ENCODE measurements at places on chromosomes 5 and 9.

DNA sequence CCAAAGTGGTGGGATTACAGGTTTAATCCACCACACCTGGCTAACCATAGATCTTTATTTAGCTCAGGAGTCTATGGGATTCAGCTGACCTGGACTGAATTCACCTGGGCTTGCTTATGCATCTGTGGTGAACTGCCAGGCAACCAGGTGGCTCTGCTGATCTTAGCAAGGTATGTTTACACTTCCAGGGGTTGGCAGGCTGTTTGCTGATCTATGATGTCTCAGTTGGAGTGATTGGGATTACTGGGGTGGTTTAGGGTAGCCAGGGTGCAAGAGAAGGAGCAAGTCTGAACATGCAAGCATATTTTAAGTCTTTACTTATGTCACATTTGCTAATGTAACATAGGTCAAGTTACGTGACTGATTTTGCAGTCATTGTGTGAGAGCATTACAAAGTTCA is 63.6 kb upstream of the JAK2 start:
- no peak for DNase-seq

DNA sequence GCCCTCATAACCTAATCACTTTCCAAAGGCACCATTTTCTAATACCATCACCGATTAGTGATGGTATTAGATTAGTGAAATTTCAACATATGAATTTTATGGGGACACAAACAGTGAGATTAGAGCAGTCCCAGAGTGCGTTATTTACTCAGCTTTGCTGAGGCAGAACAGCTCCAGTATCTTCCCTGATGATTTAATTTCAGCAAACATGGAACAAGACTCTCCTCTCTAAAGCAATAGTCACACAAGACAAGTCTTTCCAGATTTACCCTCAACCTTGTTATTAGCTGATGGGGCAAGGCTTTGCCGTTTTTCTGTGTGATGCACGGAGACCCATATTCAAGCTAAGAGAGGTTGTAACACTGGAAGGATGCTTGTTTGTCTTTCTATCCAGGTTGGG is 333.4 kb downstream of the FBXL7 start:
- no peak for DNase-seq

DNA sequence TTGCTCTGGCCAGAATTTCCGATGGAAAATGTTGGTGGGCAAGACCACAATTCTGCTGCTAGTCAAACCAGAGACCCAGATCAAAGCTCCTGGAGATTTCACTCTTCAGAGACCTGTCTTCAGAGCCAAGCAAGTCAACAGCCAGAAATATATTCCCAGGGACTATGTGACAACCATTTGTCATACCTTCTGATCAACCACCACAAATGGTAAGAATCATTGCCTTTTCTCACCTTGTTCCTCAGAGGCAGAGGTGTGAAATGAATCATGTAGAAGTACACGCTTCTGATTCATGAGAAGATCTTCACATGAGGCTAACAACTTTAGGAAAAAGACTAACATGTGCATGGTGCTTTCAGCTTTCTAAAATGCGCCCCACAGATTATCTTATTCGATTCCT is 53.5 kb downstream of the SUSD1 start:
- DNase-seq = no peak

DNA sequence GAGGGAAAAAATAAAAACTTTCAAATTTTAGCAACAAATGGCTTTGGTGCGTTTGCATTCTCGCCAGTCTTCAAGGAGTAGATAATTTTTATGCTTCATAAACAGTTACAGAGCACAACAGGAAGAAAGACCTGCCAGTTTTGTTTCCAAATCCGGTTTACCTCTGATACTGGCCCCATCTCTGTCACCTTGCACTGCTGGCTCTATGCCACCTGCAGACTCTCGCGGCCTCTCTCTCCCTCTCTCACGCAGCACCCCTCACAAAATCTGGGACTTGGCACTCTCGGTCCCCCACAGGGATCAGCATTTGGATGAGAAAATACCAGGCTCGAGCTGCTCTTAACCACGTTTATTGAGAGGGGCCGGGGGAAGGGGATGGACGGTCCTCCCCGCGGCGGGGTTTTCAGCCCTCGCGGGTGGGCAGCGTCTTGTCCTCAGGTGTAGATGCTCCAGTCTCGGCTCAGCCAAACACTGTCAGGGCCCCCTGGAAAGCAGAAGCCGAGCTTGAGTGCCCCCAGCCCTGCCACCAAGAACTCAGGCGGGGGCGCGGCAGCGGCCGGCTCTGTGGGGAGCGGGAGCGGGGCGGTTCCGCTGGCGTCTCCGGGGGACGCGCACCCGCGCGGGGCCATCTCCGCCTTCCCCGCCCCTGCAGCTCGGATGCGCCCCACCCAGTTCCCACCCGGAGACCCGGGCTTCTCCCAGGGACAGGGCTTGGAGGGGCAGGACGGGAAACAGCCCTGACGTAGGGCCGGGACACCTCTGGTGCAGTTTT is 1.3 kb downstream of the SCGB3A1 start:
- DNase-seq = no peak

DNA sequence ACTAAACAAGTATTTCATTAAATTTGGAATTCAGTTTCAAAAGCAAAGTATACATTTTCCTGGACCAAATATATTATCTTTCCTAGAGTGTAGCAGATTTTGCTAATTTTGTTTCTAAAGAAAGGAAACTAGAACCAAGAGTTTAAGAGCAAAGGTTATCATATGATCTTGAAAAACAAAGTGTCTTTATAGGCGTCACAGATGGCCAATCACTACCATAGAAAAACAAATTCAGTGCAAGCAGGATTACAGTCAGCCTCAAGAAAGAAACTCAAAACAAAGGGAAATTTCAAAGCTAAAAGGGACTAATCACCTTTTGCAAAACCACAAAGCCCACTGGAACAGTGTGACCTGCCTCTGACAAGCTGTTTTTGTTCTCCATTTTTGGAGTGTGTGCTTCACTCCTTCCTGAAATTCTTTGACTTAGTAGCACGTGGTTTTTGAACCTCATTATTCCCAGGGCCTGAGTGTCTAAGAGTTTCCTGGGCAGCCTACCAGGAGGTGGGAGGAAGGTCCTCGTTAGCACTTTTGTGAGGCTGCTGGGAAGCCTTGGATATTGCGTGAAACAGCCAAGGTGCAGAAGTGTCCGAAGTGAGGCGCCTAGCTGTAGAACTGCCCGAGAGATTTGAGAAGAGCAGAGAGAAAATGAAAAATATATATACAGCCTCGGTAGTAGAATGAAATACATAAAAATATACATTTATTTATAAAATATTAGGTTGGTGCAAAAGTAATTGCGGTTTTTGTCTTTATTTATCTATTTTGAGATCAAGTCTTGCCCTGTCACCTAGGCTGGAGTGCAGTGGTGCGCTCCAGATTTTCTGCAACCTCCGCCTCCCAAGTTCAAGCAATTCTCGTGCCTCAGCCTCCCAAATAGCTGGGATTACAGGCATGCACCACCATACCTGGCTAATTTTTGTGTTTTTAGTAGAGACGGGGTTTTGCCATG is 246.1 kb downstream of the MARCHF11 start:
- DNase-seq = no peak

DNA sequence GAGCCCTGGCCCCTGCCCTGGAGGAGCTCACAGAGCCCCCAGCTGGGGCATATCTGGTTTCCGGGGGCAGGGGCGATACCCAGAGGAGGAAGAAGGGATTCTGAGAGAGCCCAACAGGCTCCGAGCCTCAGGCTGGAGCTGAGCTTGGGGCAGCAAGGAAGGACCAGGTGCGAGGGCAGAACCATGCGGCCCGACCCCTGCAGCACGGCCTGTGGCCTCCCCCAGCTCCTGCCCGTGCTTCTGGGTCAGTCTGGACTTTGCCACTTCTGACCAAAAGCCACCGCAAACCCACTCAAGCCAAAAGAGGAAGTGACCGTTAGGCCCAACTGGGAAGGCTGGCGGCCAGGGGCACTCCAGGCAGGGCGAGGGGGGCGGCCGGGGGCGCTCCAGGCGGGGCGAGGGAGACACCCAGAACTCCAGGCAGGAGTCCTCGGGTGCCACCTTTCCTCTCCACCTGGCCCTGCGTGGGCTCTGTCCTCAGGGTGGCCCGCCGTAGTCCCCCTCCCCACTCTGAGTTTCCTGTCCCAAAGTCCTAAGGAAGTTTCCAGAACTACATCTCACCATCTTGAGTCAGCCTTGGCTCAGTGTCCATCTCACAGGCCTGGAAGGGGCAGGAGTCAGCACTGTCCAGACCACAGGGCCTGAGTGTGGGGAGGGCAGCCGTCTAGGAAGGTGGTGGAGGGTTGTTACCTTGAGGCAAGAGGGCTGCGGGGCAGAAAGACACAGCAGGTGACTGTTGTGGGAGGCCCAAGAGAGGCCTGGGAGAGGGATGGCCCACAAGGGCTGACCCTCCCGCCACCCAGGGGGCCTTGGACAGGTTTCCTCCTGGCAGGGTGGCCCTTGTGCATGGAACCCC is 946 bp upstream of the LTC4S start:
- DNase-seq = no peak

- DNase-seq = no peak
These were observed 610.5 kb downstream of the ACTL7B start for GRCh38 chr9:108245331-108245730.

- no peak for DNase-seq
These were observed 417.0 kb downstream of the ARHGEF28 start for GRCh38 chr5:74042959-74043358.

- no peak for DNase-seq
These were observed 118.6 kb downstream of the ZSWIM6 start for GRCh38 chr5:61450493-61451279.

DNA sequence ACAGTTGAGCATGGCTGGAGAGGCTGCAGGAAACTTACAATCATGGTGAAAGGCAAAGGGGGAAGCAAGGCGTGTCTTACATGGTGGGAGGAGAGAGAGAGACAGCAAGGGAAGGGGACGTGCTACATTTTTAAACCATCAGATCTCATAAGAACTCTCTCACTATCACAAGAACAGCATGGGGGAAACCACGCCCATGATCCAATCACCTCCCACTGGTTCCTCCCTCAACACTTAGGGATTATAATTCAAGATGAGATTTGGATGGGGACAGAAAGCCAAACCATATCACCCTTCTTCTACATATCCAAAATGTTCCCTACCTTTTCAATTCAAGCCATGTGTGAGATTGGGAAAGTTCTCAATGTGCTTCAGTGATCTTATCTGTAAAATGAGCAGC is 22.9 kb upstream of the GLRX start:
- no peak for DNase-seq

DNA sequence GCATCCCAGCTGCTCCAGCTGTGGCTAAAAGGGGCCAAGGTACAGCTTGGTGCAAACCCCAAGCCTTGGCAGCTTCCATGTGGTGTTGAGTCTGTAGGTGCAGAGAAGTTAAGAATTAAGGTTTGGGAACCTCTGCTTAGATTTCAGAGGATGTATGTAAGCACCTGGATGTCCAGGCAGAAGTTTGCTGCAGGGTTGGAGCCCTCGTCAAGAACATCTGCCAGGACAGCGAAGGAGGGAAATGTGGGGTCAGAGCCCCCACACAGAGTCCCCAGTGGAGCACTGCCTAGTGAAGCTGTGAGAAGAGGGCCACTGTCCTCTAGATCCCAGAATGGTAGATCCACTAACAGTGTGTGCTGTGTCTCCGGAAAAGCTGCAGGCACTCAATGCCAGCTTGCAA is 236.2 kb upstream of the ADRA1B start:
- no peak for DNase-seq

- no peak for DNase-seq
These were observed 27.0 kb upstream of the ALDOB start for GRCh38 chr9:101462558-101462957.

GRCh38 chr9:21039302-21039701 is 7.9 kb upstream of the HACD4 start:
- DNase-seq = no peak

GRCh38 chr9:18684593-18685317 is 210.8 kb downstream of the ADAMTSL1 start:
- DNase-seq = no peak

DNA sequence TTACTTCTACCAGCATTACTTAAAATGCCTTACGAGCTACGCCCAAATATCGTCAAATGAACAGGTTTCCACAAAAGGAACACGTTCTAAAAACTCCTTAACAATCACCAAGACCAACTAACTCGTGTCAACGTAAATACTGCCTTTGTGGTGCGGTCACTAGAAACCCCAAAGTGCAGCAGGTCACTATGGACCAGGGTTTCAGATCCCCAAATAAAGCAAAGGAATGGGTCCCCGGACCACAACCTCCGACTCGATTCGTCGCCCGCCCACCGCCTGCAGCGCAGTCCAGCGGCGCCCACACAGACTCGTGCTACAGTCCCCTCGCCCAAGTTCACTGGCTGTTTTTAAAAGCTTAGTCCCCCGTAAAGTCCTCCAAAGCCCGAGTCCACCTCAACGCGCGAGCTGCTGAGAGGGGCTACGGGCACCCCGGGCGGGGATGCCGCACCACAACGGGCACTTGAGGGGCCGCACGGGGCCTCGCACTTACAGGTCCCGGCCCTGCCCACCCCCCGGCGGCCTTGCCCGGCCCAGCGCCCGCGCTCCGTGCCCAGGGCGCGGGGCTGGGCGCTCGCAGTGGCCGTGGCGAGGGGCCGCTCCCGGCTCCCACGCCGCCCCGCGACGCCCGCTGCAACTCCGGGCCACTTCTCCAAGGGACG is 1.1 kb downstream of the NFIB start:
- no peak for DNase-seq

DNA sequence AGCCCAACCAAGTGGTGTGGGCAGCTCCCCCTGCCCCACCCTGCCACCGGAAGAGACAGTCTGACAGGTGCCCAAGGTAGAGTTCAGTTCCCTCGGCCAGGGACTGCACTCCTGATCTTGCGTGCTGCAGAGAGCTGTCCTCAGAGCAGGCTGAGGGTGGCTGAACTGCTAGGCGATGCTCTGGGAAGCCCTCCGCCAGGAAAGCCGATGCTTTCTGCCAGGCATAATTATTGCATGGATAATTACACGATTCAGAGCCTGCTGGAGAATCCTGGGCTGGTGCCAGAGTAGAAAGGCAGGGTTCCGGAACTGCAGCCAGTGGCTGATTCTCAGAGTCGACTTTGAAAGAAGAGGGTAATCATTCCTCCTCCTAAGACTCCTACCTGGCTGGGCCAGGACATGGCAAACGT is 19.3 kb downstream of the KCNIP1 start:
- peak; percentile 56 for DNase-seq

GRCh38 chr9:34520096-34520495 is 2.7 kb downstream of the ENHO start:
- DNase-seq = no peak

- DNase-seq = no peak
These were observed 10.6 kb upstream of the TRPC7 start for GRCh38 chr5:136375920-136376319.

GRCh38 chr9:14529629-14530028 is 163.6 kb downstream of the ZDHHC21 start:
- no peak for DNase-seq

GRCh38 chr9:135748676-135749075 is 46.7 kb downstream of the KCNT1 start:
- DNase-seq = no peak

- DNase-seq = no peak
These were observed 173.5 kb downstream of the ARHGEF28 start for GRCh38 chr5:73799401-73799972.

- DNase-seq = no peak
These were observed 294.3 kb downstream of the TLE1 start for GRCh38 chr9:81394881-81395675.

- no peak for DNase-seq
These were observed 12.5 kb upstream of the PRLR start for GRCh38 chr5:35242702-35243258.

Data from nucleus accumbens (tissue), 56 donors.